Activated naive CD8-positive, alpha-beta T cell treated with anti-CD3 and anti-CD28 coated beads, Interleukin-2, amount 50 U/mL, for 16 hours (primary cell): ENCODE measurements at places on chromosomes 13 and 19.

DNA sequence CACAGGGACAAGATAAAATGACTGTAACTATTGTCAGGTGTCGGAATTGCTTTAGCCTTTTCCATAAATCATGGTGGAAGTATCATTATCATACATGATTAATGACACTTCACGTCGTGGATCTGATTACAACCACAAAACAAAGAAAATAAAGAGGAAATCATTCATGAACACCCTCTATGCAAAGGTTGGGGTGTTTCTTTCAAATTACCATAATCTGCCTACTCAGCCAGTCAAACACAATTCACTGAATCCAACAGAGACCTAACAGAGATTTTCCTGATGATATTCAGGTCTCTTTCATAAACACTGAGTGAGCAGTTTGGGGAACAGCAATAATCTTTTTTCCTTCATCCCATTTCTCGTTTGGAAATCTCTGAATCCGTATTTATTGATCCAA lies 625.6 kb downstream of the DCT start:
- no peak for DNase-seq

DNA sequence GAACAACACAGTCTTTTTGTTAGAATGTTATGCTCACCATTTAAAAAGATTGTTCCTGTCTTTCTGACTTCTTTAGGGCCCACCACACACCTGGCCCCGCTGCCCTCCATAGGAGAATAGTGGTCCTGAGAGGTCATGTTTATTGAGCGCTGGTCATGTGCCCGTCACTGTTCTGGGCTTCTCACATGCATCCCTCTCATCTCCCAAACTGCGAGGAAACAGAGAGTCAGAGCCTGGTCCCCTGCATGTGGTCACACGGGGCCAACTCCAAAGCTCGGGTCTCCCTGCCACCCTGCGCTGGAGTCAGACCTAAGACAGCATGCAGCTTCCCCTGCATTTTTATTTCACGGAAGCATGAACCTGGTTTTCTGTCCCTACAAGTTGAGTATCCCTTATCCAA lies 70.4 kb upstream of the GPR183 start:
- DNase-seq: no peak

- no peak for DNase-seq
Observed at GRCh38 chr13:75581874-75582640, 32.5 kb downstream of the UCHL3 start.

DNA sequence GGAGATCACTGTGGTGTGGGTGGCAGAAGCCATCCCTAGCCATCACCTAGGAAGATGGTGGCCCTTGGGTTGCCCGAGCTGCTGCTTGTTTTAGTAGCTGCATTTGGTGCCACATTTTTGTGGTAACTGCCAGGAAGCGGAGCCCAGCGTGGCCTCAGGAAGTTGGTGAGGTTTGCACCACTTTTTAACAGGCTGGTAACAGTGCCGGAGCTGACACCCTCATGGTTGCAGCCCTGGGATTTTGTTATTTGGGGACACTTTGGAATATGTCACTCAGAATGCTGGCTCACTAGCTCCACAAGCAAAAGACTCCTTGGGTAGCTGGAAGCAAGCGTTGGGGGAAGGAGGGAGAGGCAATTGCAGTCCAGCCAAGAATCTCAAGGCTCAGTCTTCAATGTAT lies 22.1 kb downstream of the ACTN4 start:
- no peak for DNase-seq
